PC-9 (cell line): ENCODE measurements at places on chromosomes 1 and 21.

GRCh38 chr1:153945795-153946621 is 510 bp downstream of the DENND4B start:
- peak overlapping the region; percentile 85 for H3K4me3 ChIP-seq
- DNase-seq: no peak
- H3K27ac ChIP-seq: no peak overlapping the region
- H3K36me3 ChIP-seq: peaks cover 8% of the 10 kb centered on the region

- no peak overlapping the region for H3K4me3 ChIP-seq
- no peak overlapping the region for H3K27ac ChIP-seq
- no peaks in the 10 kb centered on the region for H3K4me1 ChIP-seq
Measured at GRCh38 chr1:178932552-178932906, 61.7 kb upstream of the ANGPTL1 start.

- H3K4me1 ChIP-seq: no peaks in the 10 kb centered on the region
- DNase-seq: no peak
- H3K27me3 ChIP-seq: no peaks in the 10 kb centered on the region
- no peaks in the 10 kb centered on the region for H3K36me3 ChIP-seq
Measured at GRCh38 chr1:186611156-186611555, 69.1 kb downstream of the PTGS2 start.

- peak; percentile 25 for DNase-seq
- H3K27ac ChIP-seq: peak overlapping the region; percentile 61
- H3K36me3 ChIP-seq: no peaks in the 10 kb centered on the region
Measured at GRCh38 chr1:8169364-8170058, 143.4 kb upstream of the ERRFI1 start.

DNA sequence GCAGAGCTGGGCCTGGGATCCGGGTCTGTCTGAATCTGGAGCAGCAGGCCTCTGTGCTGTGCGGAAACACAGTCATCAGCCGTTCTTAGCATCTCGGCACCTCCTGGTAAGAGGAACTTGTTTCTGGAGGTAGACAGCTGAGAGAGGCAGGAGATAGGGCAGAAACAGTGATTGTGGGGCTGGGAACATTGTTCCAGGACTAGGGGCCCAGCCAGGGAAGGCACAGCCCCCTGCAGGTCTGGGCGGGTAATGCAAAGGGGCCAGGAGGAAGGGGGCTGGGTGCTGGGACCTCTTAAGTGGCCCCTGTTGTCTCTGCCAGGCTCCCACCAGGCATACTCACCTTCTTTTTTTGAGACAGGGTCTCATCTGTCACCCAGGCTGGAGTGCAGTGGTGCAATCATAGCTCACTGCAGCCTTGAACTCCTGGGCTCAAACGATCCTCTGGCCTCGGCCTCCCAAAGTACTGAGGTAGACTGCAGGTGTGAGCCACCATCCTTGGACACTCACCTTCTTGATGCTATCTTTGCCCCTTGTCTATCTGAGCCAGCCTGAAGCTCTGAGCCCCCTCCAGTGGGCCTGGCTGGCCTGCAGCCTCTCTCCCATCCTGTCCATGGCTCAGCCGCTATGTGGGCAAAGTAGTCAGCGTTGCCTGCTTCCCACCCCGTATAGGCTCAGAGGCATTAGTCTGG is 134.3 kb upstream of the ZBTB40 start:
- no peak overlapping the region for H3K4me3 ChIP-seq
- H3K4me1 ChIP-seq: no peaks in the 10 kb centered on the region
- no peak overlapping the region for H3K27ac ChIP-seq
- H3K27me3 ChIP-seq: no peaks in the 10 kb centered on the region
- peak; percentile 21 for DNase-seq

- no peak for DNase-seq
- no peak overlapping the region for H3K4me3 ChIP-seq
- no peaks in the 10 kb centered on the region for H3K36me3 ChIP-seq
- H3K27ac ChIP-seq: no peak overlapping the region
- H3K4me1 ChIP-seq: peaks cover 11% of the 10 kb centered on the region
Measured at GRCh38 chr1:204154568-204155255, 2.9 kb upstream of the ETNK2 start.

GRCh38 chr1:204891860-204892259 is 21.2 kb downstream of the NFASC start:
- no peaks in the 10 kb centered on the region for H3K4me1 ChIP-seq
- peaks cover 86% of the 10 kb centered on the region for H3K27me3 ChIP-seq
- H3K27ac ChIP-seq: no peak overlapping the region
- no peaks in the 10 kb centered on the region for H3K36me3 ChIP-seq
- no peak for DNase-seq
- no peak overlapping the region for H3K4me3 ChIP-seq
